Activated naive CD4-positive, alpha-beta T cell treated with anti-CD3 and anti-CD28 coated beads for 36 hours (primary cell): ENCODE measurements at places on chromosomes 2 and 18.
A peak's percentile ranks its signal among the peaks of the same experiment; 100 is the strongest.

GRCh38 chr18:2324459-2324858 is 246.8 kb downstream of the METTL4 start:
- DNase-seq: no peak

DNA sequence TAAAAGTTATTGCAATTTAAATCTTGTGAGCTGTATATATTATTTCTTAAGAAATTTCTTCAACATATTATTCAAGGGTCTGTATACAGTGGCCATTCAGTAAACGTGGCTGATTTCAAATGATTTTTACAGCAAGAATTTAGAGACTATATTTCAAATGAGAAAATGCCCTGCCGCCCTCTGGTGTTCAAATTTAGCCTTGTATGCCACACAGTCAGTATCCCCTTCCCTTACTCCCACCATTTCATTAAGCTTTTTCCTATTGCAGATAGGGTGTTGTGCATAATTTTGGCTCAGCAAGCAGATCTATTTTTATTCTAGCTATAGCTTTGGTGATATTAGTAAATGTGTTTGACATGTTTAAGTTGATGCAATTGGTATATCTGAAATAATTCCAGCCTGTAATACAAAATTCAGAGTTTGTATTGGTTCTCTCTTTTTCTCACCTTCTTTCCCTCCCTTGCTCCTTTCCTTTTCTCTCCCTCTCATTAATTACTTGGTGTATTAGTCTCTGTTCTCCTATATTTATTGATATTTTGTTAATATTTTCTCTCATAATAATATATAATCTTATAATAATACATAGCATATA is 22.8 kb upstream of the SCN7A start:
- DNase-seq: peak; percentile 26

DNA sequence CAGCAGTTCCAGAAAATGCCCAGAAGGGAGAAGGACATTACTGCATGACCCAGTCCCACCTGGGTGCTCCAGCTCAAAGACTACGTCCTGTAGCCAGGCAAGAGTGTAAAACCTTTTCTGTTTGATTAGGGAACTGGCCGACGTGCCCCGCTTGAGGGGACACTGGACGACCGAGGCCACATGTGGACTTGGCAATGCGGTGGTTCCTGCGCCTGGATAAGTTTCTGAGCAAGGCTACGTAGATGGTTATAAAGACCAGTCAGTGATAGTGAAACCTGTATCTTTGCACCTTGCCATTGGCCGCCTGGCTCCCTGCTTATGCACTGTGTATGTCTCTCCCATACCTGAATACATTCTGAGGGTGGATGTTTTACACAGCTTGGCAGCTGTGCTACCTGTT is 567.0 kb upstream of the CRIM1 start:
- DNase-seq: no peak

DNA sequence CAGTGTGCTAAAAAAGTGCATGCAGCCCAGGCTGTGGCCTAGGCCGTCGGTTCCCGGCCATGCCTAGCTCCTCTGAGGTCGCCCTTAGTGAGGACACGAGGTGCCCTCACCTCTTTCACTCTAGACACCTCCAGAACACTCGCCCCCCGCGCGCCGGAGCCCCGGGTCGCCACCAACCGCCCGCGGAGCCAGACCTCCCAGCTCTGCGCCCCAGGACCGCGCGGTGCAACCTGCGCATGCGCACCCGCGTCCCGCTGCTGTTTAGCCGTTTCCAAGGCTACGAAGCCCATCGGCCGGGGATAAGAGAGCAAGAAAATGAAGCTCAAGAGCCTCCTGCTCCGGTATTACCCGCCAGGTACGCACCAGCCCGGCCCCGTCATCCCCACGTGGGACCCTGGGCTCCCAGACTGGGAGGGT is at the start of gene DAW1:
TSS of gene DAW1 (plus strand) at position 257 of the 417 bp plus-strand sequence. CDS start at position 316, 59 bp downstream.
- DNase-seq: peak; percentile 31

GRCh38 chr2:219086196-219086595 is 25.5 kb upstream of the IHH start:
- DNase-seq: no peak

GRCh38 chr2:211833582-211834279 is 704.9 kb downstream of the ERBB4 start:
- no peak for DNase-seq

DNA sequence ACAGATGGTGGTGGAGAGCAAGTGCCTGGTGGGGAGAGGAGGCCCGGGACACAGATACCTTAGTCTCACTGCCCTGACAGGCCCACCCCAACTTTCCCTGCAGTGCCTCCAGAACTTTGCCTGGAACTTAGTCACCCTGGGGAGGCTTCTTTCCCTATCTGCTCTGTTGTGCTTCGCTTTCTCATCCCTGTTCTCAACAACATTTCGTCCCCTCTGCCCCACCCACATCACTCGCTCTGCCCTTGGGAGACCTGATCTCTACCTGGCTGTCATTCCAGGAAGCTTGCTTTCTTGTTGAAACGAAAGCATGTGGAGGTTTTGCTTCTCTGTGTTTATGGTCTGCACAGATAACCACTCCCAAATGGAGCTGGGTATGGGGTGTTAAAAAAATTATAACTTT is 93.8 kb downstream of the PRKCE start:
- DNase-seq: no peak

DNA sequence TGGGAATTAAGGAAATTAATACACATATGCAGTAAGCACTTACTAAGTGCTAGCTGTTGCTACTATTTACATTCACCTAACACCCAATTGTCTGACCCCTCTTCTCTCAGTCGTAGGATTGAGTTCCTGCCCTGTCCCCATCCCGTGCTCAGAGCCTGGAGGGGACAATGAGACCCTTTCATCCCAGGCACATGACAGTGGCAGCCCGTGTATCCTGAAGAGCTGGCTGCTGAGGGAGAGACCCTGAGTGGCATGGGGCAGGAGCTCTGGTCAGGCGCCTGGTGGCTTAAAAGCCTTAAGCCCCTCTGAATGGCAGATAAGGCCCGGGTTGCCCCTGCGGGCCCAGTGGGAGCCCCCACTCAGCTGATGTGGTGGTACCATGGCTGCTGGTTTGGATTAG is 99.0 kb downstream of the DYSF start:
- DNase-seq: no peak

- DNase-seq: no peak
Measured at GRCh38 chr2:45102579-45103117, 93.4 kb upstream of the SIX2 start.

- no peak for DNase-seq
Measured at GRCh38 chr2:146048141-146048540, 1528.2 kb upstream of the ZEB2 start.

- no peak for DNase-seq
Measured at GRCh38 chr2:240797914-240798313, 22.1 kb downstream of the KIF1A start.

DNA sequence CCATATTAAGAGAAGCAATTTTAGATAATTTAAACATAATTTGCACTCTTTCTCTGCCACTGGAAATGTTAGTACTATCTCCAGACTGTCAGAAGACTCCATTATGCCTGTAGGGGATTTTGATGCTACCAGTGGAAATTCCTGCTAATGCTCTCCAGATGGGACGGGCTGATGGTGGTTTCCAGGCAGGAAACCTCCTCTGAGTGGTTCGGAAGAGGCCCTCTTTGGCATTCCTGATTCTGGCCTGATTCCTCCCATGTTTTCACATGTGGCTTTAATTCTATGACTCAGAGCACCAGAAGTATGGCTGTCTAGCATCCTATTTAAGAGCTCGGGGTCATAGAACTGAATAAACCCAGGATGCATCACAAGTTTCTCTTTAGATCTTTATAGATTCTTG is 70.9 kb upstream of the ST6GAL2 start:
- no peak for DNase-seq

- no peak for DNase-seq
Measured at GRCh38 chr2:34337735-34338134, 738.6 kb upstream of the FAM98A start.

DNA sequence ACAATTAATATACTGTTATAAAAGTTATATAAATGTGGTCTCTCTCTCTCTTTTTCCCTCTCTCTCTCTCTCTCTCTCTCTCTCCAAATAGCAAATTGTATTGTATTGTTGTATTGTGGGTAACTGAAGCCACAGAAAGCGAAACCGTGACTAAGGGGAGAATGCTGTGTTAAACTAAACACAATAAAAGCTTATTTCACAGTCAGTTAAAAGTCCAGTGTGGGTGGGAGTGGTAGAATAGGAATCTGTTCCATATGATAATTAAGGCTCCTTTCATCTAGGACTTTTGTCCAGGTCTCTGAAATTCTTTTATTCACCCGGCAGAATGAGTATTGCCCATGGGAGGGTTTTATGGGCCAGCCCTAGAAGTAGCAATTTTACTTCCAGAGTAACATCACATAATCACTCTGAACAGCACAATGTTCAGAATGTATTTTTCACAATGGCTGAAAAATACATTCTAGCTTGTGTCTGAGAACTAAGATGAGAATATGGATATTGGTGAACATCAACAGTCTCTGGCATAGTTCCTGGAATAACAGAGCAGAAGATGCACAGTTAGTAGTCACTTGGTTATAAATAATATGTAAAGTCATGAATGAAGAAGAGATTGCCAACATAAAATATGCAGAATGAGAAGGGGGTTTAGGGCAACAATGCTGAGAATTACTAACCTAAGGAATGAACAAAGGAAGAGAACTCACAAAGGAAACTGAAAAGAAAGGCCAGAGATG is 399.1 kb downstream of the PLCL1 start:
- no peak for DNase-seq

- peak; percentile 39 for DNase-seq
Measured at GRCh38 chr2:121650315-121650930, 1.2 kb upstream of the CLASP1 start.

- no peak for DNase-seq
Measured at GRCh38 chr2:237500681-237501424, 13.8 kb downstream of the MLPH start.

GRCh38 chr2:20027260-20027677 is 14.8 kb upstream of the MATN3 start:
- no peak for DNase-seq

DNA sequence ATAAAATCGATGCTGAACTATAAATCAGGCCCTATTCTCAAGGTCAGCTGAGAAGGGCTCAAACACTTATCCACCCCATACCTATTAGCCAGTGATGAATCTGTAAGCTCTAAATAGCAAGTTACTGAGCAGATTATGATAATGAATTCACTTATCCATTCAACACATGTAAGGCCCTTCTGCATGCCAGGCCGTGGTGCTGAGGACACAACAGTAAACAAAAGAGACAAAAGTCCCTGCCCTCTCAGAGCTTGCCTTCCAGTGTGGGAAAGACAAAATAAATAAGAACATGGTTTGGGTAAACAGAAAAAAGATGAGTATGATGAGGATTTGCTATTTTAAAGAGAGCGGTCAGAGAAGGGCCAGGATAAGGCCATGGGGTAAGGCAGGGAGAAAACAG is 11.7 kb downstream of the TTC32 start:
- DNase-seq: no peak

DNA sequence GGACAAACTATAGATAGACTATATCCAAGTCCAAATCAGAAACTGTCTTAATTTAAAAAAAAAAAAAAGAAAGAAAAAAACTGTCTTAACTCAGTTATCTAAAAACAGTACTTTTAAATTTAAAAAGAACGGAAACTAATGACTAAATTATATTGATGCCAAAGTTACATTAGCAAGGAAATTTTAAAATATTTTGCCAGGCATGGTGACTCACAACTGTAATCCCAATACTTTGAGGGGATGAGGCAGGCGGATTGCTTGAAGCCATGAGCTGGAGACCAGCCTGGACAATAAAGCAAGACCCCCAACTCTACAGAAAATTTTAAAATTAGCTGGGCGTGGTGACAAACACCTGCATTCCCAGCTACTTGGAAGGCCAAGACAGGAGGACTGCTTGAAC is 30.9 kb downstream of the MEMO1 start:
- DNase-seq: no peak

- DNase-seq: no peak
Measured at GRCh38 chr2:20621366-20622295, 29.3 kb downstream of the HS1BP3 start.

- DNase-seq: peak; percentile 59
Measured at GRCh38 chr2:38528008-38528442, 74.7 kb downstream of the HNRNPLL start.

GRCh38 chr18:11096411-11096810 is 53.0 kb downstream of the PIEZO2 start:
- no peak for DNase-seq

GRCh38 chr2:237429753-237430152 is 15.8 kb upstream of the COL6A3 start:
- peak; percentile 63 for DNase-seq

DNA sequence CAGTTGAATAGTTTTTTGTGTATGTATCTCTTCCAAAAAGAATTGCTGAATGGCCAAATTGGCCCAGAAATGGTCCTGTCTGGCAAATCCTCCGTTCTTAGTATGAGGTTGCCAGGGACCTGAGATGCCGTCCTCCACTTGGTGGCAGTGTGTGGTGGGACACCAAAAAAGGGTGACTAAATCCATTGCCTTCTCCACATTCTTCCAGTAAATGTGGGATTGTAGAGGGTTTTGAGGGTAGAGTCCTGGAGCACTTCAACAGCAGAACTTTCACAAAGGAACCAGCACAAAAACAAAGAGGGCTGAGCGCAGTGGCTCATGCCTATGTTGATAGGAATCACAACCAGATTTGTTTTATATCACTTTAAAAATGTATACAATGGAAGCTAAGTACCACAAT is 199.9 kb downstream of the BCL2 start:
- DNase-seq: peak; percentile 64

- no peak for DNase-seq
Measured at GRCh38 chr18:5302606-5303005, 7.1 kb upstream of the ZBTB14 start.

- DNase-seq: no peak
Measured at GRCh38 chr18:50058731-50059130, 136.2 kb downstream of the MYO5B start.

- no peak for DNase-seq
Measured at GRCh38 chr18:9615280-9615797, 980 bp upstream of the PPP4R1 start.

GRCh38 chr18:61277808-61278207 is 55.4 kb upstream of the CDH20 start:
- DNase-seq: no peak

DNA sequence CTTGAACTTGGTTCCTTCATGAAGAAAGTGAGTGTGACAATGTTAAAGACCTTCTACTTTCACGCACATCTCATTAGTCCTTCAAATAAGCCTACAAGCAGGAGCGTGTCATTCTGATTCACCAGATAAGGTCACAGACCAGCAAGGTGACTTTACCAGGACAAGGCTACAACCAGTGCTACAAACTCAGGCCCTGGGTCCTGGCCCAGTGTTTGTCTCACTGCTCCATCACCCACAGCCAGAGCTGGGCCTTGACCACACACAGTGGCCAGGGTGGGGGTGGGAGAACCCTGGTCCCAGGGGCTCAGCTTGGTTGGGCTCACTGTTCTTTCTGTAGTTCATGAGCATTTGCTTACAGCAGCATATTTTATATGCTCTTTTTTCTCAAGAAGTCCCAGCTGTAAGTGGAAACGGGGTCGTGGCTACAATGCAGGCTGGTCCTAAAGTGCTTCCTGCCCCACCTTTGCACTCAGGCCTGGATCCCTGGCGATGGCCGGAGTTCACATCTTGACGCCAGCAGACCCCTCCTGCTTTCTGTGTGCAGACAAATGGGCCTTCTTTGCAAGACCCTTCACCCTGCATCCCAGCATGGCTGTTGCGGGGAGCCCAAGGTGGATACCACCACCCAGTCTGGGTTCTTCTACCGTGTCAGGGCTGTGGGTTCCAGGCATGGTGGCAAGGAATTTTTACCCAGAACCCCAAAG is 153.6 kb upstream of the EPAS1 start:
- no peak for DNase-seq
